ENCODE measurements at places on chromosomes 6 and 20.

DNA sequence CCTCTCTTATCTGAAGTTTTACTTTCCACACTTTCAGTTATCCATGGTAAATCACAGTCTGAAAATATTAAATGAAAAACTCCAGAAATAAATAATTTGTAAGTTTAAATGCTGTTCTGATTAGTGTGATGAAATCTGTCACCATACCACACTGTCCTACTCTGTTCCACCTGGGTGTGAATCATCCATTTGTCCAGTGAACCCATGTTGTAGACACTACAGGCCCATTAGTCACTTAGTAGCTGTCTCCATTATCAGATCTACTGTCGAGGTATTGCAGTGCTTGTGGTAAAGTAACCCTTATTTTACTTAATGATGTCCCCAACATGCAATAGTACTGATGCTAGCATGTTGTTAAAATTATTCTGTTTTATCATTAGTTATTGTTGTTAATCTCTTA lies 29.2 kb upstream of the MMS22L start:
- DNase-seq: no peak

- no peak for DNase-seq
Observed at GRCh38 chr20:15491575-15491974, 1081.7 kb downstream of the KIF16B start.

- peak; percentile 11 for DNase-seq
Observed at GRCh38 chr6:170046791-170047626, 243.9 kb downstream of the DLL1 start.

DNA sequence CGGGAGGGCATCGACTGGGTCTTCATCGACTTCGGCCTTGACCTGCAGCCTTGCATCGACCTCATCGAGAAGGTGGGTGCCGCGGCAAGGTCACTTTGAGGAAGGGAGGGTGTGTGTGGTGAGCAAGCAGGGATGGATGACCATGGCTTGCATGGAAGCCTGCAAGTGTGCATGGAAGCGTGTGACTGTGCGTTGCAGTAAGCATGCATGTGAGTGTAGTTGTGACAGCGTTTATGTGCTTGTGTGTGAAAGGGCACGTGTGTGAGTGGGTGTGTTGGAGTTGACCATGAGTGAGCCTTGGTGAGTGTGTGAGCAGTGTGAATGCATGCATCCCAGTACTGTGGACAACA lies 32.5 kb downstream of the MYH7B start:
- DNase-seq: no peak

DNA sequence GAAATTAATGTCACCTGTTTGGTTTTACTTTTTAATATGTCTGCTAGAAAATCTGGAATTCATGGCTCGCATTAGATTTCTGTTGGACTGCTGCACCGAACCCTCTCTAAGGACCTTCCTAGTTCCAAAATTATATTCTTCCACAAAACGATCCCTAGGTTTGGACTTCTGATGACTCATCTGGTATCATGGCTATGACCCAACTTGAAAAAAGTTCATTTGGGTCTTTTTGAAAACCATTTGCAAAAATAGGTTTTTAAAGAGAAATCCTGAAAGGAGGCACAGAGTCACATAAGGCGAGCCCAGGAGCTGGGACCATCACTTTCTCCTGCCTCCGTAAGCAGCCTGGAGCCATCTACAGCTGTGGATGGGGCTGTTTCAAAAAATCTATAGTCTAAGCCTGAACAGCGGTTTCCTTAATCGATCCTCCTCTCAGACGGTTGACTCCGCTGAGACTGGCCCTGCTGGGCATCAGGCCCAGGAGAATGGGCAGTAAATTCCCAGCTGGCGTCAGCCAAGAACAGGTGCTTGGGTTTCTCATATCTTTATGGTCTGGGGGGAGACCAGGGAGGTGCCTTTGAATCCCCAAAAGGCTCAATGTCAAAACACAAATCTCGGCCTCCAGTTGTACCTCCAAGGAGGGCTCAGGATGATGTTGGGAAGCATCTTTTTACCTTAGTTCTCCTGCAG lies 44.6 kb downstream of the SLC24A3 start:
- no peak for DNase-seq

GRCh38 chr20:38748861-38749149 lies 545 bp downstream of the ACTR5 start:
- no peak for DNase-seq

- no peak for DNase-seq
Observed at GRCh38 chr20:14830899-14831298, 493.5 kb upstream of the FLRT3 start.

DNA sequence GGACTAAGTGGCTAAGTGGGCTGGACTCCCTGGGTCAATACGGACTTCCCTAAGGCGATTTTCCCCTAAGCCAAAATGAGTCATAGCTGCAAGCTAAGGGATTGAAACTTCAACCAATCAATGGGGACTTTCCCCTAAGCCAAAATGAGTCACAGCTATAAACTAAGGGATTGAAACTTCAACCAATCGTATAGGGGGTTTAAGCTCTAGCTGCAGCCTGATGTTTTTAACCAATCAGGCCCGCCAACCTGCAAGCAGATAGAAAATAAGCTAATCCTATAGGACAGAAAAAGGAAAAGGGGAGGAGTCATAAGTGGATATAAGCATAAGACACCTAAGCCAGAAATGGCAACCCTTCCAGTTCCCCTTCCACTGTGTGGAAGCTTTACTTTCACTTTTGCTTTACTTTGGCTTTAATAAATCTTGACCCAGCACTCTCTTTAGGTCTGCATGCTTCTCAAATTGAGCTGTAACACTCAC lies 655.0 kb upstream of the HS3ST5 start:
- DNase-seq: no peak

DNA sequence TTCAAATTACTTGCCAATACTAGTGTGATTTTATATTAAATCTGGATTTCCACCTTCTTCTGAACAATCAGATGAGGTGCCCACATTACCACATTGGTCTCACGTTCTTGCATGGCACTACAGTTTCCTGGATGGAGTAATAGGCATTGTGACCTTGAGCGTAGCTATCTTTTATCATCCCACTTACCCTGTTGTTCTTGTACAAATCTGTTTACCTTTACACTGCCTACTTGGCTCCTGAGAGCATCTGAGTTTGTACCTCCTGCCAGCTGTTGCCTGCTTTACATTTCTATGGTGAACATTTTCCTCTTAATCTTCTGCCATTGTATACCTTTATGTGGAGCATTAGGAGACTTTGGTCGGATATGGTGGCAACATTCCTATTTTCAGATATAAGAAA lies 90.7 kb downstream of the AKAP7 start:
- no peak for DNase-seq

DNA sequence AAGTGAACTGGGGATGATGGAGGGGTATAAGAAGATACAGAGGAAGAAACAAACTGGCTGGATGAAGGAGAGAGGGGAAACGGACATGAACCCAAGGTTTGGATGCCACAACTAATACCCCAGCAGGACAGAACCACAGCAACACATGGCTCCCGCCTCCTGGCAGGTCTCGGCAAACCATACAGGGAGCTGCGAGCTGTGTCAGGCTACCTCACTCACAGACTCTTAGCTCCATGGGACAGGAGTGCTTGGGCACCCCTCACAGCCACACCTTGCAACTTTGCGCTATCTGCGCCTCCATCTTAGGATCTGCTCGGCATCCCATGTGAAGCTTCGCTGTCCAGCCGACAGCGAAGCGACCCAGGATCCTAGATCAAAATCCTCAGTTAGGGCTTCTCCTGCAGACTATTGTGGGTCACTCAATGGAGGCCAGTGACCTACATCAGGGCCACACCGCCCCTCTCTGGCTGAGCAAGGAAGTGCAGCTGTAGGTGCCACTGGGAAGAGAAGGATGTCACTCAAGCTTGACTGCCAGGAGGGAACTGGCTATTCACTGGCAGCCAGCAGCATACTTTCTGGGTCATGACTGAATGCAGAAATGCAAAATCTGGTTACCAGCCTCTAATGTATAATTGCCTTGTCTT lies 174.4 kb upstream of the RIN2 start:
- DNase-seq: no peak

DNA sequence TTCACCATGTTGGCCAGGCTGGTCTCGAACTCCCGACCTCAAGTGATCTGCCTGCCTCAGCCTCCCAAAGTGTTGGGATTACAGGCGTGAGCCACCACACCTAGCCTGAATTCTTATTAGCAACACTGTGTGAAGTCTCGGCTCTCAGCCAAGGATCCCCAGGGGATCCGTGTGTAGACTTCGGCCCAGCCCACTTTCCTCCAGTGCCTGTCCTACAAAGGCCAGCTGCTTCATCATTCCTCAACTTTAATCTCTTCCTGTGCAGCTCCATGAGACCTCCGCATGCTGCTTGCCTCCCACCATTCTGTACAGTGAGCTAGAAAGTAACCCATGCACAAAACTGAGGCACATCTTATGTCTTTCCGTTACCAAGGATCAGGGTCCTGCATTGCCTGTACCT lies 71.8 kb downstream of the SAMD3 start:
- DNase-seq: no peak

- DNase-seq: no peak
Observed at GRCh38 chr20:43508106-43508505, 609 bp downstream of the L3MBTL1 start.

DNA sequence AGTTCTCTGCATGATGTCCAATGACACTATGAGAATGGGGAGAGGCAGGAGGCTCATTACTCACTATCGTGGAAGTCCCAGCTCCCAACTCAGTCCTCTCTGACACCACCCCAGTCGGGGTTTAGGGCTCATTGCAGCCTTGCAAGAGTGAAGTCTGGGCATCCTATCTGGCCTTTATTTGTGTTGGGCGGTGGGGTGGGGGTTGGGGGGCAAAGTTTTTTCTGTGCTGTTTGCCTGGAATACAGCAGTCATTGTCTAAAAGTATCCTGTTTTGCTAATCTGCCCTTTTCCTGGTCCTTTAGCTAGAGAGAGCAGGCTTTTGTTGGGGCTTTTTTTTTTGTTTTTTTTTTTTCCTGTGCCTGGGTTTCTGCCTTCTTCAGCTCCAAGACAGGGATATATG lies 174.2 kb downstream of the MYLK4 start:
- no peak for DNase-seq

GRCh38 chr6:131967948-131968347 lies 16.8 kb upstream of the CCN2 start:
- no peak for DNase-seq

DNA sequence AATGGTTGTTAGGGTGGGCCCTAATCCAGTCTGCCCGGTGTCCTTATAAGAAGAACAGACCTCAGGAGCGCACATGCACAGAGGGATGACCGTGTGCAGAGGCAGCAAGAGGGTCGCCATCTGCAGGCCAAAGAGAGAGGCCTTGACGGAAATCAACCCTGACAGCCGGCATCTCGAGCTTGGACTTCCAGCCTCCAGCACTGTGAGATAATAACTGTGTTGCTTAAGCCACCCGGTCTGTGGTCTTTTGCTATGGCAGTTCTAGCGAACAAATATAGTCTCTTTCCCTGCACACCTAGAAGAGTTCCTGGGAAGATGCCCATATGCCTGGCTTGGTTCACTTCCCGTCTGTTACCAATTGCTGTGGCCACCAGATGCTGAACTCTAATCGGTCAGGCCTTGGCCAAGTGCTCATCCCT lies 35.3 kb upstream of the PTGIS start:
- DNase-seq: no peak

DNA sequence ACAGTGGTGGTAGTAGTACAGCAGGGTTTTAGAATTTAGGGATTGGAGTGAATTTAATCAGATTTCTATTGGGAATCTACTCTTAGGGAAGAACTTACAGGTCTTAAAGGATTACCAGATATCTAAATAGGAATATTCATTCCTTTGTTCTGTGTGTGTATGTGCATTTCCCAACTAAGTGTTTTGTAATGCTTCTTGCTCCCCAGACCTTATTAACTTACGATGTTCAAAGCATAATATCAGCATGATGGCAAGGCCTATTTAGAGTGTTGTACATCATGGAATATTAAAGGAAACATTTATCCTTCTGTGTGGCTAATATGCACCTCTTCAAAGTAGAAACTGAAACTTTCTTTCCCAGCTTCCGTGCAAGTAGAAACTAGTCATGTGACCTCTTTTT lies 133.9 kb downstream of the EPM2A start:
- DNase-seq: no peak

DNA sequence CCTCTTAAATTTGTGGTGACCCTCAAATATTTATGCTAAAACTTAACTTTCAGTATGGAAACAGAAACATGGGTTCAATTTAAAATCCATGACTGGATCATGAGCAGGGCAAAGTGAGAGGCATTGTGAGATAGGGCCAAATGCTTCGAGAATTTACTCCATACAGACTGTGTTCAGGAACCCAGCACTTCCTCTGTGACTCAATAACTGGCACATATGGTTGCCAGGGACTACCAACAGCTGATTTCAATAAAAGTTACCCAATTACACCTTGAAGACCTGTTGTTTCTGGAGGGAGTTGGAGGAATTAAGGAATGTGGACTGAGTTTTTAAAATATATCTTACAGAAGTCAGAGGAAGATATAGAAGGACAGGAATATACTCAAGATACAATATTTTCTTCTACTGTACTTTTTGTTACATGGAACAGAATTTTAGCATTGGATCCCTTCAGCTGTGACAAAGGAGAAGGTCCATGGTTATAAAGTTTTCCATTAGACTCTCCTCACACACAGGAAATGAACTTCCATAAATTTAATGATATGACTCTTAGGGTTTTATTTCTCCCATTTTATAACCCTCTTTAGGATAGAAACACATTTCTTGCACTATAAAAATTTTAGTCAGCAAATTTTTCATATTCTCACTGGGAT lies 258.5 kb downstream of the KHDC1L start:
- no peak for DNase-seq

DNA sequence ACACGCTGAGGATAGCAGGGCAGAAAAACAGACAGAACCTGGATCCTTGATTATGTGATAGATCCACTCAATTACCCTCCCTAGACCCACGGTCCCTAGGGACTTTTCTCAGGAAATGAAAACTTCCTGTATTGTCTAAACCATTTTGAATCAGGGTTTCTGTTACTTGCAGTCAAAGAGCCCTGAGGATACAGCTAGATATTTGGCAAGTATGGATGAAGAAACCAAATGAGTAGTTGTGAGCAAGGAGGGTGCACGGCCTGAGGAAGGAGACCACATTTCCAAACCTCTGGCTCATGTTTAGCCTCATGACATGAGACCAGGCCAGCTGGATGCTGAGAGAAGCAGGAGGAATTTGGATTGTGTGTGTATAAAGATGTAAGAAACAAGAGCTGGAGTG lies 91.6 kb downstream of the MRPL14 start:
- DNase-seq: no peak

DNA sequence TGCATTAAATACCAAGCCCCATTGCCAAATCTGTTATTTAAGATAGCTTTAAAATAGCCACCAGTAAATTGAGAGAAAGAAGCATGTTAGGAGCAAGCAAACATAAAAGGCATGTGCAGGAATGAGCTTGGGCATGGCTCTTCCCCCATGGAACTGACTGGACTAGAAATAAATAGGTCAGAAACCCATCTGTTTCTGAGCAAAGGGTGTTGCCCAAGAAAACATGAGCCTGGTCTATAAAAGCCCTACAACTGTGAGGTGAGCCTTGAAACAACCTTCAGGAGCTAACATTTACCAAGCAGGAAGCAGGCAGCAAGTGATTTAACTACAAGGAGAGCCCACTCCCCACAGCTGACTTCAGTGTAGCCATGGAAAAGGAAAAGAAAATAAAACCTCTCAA lies 126.3 kb downstream of the C6orf118 start:
- no peak for DNase-seq

GRCh38 chr6:31877651-31878161 lies 1.1 kb downstream of the SLC44A4 start:
- no peak for DNase-seq
